GOT3 (cell line): ENCODE measurements at places on chromosomes 5 and 9.

DNA sequence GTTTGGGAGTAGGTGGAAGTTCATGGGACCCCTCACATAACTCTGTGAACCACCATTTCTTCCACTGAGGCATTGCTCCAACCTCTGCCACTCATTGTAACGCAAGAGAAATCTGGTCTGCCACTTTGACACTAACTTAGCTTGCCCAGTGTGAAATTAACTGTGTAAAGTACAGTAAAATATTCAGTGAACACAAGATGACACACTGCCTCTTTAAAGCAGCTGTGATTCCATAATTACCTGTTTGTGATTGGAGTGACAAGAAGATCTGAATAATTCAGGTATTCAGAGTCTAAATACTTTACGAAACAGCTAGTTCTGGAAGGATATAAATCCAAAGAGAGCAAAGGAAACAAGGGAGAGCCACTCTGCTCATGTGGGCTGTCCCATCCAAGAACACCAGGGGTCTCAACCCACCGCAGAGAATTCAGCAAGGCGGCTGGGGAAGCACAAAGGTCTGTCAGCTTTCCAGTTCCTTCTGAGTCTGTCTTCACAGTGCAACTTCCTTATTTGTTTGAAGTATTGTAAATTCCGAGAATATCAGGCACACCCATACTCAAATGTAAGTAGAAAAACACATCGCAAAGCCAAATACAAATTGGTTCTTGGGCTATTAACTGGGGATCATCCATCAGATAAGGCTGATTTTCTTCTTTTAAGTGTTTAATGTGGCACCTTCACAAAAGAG, 86.9 kb downstream of the GNAQ start:
- no peak for DNase-seq

GRCh38 chr5:96875791-96876291, 459 bp upstream of the ERAP2 start:
- no peak for DNase-seq

DNA sequence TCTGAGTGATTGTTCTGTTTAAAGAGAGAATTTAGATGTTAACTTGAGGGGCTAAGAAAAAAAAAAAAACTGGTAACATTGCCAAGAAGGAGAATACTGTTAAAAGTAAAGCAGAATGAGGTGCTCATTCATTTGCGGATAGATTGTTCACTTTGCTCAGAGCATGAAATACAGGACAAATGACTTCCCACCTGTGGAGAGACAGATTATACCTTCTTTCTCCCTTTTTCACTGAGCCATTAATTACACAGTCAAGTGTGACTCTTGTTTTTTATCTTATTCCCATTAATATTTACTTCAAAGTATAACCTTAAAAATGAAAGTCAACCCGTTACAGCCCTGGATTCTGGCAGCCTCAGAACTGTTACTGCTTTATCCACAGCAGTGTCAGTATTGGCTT, 264.5 kb downstream of the TAF11L14 start:
- DNase-seq = no peak

GRCh38 chr9:89357331-89358197, 39.3 kb downstream of the SECISBP2 start:
- no peak for DNase-seq

GRCh38 chr5:156331181-156331580, 4.2 kb downstream of the SGCD start:
- no peak for DNase-seq

DNA sequence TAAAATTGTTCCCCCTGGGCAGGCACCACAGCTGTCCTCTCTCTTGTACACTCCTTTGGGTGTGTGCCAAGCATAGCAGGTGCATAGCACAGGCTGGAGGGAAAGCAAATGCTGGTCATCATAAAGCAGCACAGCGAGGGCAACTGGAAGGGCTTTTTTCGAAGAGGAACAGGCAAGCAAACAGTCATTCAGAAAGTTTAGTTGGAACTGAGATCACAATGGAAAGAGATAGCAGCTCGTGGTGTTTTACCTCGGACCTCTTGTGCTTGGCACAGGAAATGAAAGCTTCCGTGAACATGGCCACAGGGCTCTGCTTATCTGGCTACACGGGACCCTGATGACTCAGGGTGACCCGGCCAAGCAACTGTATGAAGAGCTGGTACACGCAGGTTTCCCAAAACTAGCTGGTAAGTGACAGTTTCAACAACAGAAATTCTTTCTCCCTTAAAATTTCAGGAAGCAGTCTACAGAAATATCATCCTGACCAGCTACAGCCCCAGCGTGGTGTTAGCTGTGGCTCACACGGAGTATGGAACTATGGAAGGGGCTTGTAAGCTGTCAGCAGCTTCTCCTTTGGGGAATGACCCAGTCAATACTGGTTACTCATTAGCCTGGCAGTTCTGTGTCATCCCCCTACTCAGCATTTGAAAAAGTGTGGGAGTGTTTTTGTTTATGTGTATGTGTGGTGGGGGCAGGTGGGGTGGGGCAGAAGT, 48.1 kb downstream of the POC5 start:
- no peak for DNase-seq

- no peak for DNase-seq
Observed at GRCh38 chr9:128163523-128164306, 3.6 kb downstream of the BBLN start.

DNA sequence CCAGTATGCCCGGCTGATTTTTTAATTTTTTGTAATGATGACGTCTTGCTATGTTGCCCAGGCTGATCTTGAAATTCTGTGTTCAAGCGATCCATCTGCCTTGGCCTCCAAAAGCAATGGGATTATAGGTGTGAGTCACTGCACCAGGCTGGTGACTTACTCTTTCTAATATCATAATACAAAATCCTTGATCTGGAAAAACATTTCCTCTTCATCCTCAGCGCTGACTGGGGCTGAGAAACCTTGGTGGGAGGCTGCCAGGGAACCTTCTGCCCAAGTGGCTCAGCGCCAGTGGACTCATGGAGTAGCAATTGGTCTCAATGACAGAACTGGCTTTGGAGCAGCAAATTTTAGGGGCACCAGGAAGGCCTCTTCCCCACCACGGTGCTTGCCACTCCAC, 17.5 kb upstream of the SEMA4D start:
- DNase-seq = no peak

- no peak for DNase-seq
Observed at GRCh38 chr9:2559192-2560152, 62.1 kb upstream of the VLDLR start.
